Suppressor macrophage treated with lipopolysaccharide for 4 hours (primary cell): ENCODE measurements at places on chromosomes 4 and X.

GRCh38 chr4:174273930-174274329 is 9.5 kb downstream of the FBXO8 start:
- DNase-seq, result no peak

GRCh38 chr4:36343501-36344175 is 62.2 kb downstream of the DTHD1 start:
- DNase-seq, result no peak

- DNase-seq, result no peak
Observed at GRCh38 chr4:153787061-153787560, 1.8 kb downstream of the SFRP2 start.

- no peak for DNase-seq
Observed at GRCh38 chr4:174449152-174449551, 73.1 kb downstream of the HPGD start.

DNA sequence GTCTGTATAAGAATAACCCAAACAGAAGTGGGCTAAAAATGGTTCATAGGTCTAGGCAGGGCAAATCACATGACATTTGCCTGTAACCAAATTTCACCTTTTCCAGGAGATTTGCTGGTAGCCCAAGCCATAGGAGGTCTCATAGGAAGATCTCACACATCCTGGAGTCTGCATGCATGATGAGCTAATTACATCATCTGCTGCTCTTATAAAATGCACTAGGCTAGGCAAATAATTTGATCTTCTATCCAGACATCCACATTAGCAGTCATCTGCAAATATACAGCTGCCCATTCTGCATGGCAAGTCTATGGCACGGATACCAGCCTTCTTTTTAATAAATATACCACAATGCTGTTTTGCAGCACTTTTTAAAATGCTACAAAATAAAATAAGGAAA is 87.2 kb downstream of the MAPK10 start:
- DNase-seq, result no peak

DNA sequence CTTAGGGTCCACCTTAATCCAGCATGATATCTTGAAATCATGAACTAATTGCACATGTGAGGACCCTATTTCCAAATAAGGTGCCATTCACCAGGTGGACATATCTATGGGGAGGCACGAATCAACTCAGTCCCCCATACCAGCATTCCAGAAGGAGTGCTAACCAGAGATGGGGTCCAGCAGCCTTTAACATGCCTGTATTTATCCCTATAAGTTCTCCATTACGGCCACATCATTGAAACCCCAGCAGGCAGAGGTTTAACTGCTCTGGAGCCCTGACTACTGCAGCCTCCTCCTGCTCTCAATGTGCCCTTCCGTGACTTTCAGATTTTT is 3.2 kb upstream of the ASMTL start:
- no peak for DNase-seq

- no peak for DNase-seq
Observed at GRCh38 chrX:149506349-149506748, 1.2 kb upstream of the IDS start.

- no peak for DNase-seq
Observed at GRCh38 chr4:13612569-13612968, 15.0 kb downstream of the BOD1L1 start.

DNA sequence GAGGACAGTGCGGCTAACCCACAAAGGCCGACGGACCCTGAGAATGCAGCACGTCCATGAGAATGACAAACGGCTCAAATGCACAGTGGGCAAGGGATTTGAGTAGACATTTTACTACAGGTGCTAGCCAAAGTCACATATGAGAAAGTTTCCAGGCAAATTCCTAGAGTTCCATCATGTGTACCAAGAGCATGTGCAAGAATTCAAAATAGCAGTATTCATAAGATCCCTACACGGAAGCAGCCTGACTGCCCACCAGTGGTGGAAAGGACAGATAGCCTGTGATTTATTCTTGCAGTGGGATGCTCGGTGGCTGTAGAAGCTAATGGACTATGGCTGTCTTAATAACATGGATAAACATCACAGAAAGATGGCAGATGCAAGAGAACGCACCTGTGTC is 68.0 kb downstream of the RGS12 start:
- no peak for DNase-seq

DNA sequence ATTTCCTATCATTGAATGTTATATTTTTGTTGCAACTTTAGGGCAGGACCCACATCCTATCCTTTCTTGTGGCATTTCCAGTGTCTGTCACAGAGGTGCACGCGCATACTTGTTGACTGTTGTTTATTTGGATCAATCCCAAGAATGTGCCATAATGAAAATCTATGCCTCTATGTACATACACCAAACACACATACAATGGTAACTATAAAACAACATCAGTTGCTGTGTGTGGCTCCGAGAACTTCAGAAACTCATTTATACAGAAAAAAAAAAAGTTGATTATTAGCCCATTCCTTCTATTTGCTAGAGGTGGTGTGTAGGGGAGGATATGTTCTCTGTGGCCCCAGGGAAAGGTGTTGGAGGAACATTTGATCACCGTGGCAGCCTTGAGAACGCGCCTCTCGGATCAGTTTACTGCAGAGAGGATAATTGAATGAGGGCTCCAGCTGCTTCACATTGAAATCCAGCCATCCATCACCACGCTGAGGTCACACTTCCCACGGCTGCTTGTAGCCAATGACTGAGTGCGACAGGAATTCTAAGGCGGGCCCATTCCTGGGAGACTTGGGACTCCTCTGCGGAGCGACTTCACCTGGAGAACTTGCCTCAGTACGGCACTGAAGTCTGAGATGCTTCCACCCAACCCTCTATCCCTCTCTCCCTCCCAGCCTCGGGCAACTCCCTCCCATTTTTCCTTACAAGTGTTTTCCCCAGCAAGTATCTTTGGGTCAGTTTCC is 19.5 kb downstream of the SMPX start:
- no peak for DNase-seq

DNA sequence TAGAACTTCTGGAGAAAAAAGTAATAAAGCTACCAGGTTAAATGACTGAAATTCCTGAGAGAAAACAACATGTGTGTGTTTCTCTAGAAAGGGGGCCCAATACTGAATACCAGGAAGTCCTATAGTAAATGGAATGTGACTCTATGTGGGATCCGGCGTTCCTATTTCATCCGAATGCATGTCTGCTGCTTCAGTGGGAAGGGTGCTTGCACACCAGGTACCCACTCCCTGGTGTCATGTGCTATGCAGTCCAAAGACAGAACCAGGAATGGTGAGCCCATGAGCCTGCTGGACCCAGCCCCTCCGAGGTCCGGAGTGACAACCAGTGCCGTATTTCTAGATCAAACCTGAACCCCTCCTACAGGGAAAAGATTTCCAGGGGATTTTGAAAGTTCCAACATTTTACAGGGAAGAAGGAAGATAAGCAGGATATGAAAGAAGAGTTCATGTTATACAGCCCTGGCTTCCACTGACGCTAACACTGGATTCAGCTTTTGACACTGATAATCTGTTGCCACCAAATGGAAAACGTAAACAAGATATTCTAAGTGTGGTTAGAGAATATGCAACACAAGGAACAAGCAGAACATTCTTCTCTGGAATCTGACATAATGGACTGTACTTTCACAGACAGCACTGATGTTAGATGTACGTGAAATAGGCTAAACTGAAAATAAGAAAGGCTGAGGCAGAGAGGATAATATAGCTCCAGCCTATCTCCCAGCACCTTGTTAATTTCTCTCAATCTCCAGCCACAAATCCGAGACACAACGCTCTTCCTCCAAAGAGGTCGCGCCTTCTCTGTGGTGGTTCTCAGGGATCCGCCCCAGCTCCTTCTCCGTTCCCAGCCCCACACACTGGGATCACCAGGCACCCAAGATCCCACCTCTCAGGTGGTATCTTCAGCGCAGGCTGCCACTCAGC is 725 bp upstream of the CXCL1 start:
- no peak for DNase-seq
